ENCODE measurements at places on chromosomes 7 and 10.

- H3K4me3 ChIP-seq = no peak overlapping the region
- no peaks in the 10 kb centered on the region for H3K36me3 ChIP-seq
- no peak for DNase-seq
- no peaks in the 10 kb centered on the region for H3K27me3 ChIP-seq
- peaks cover 3% of the 10 kb centered on the region for H3K4me1 ChIP-seq
- H3K27ac ChIP-seq = no peak overlapping the region
These were observed 47.6 kb downstream of the GTF2IRD1 start for GRCh38 chr7:74501298-74501697.

- no peak overlapping the region for H3K27ac ChIP-seq
- H3K4me3 ChIP-seq = no peak overlapping the region
- no peak for DNase-seq
- no peaks in the 10 kb centered on the region for H3K36me3 ChIP-seq
- H3K27me3 ChIP-seq = peaks cover 8% of the 10 kb centered on the region
These were observed 434.4 kb upstream of the ZMIZ1 start for GRCh38 chr10:78634389-78634815.

GRCh38 chr7:8044761-8045430 is 76.3 kb downstream of the GLCCI1 start:
- H3K27me3 ChIP-seq = no peaks in the 10 kb centered on the region
- peaks cover 37% of the 10 kb centered on the region for H3K4me1 ChIP-seq
- H3K27ac ChIP-seq = no peak overlapping the region
- H3K36me3 ChIP-seq = peaks cover 33% of the 10 kb centered on the region
- H3K4me3 ChIP-seq = no peak overlapping the region

GRCh38 chr7:35263396-35263795 is 9.5 kb upstream of the TBX20 start:
- H3K36me3 ChIP-seq = no peaks in the 10 kb centered on the region
- no peak overlapping the region for H3K27ac ChIP-seq
- peaks cover 2% of the 10 kb centered on the region for H3K4me1 ChIP-seq
- DNase-seq = no peak

DNA sequence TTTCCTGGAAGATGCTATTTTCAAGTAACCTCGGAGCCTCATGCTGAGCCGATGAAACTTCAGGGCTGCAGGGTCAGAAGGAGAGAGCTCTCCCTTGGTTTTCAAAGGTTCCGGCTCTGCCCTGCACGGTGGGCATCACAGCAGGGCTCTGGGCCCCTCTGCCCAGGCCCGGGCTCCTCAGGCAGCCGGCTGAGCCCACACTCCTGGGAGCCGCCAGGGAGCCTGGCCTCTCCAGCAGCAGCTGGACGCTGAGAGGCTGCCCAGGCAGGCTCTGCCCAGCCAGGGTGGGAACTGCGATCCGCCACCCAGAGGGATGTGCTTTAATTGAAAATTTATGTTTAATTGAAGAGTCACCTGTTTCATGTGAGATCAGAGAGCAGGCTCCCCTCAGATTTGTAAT is 97.5 kb upstream of the MGMT start:
- peaks cover 27% of the 10 kb centered on the region for H3K27me3 ChIP-seq
- no peaks in the 10 kb centered on the region for H3K36me3 ChIP-seq
- H3K4me1 ChIP-seq = no peaks in the 10 kb centered on the region
- H3K27ac ChIP-seq = no peak overlapping the region
